ENCODE measurements at places on chromosomes 12 and 14.
A peak's percentile ranks its signal among the peaks of the same experiment; 100 is the strongest.

- no peak for DNase-seq
These were observed 708 bp downstream of the FNTB start for GRCh38 chr14:64987438-64987767.

DNA sequence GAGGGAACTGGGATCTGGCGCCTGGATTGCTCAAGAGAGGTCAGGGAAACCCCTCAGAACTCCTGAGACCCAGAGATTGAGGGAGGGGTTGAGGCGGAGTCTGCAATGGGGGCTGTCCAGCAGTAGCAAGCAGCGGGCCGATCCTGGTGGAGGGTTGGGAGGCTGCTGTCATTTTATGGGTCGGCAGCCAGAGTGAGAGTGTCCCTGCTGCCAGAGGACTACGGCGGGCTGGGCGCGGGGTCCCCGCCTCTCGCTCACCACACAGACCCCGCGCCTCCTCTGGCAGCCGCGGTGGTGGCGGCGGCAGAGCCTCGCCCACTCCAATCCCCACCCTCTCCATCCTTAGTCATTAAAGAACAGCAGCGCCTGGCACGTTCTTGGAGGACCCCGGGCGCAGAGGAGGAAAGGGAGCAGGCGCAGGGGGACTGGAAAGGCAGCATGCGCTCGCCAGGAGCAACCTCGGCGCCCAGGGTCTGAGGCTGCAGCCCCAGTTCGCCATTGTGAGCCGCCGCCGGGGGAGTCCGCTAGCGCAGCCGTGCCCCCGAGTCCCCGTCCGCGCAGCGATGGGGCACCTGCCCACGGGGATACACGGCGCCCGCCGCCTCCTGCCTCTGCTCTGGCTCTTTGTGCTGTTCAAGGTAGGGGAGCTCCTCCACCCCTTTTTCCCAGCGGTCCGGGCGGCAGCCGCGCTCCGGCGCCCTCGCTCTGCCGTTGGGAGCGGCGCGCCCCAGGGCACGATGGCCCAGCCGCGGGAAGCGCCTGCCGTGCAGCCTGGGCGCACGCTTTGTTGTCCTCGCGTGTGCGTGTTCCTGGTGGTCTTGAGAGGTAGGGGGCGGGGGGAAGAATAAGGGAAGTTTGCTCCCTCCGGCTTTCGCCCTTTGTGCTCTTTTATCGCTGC is at the start of gene PTPRO:
Gene PTPRO (plus strand): TSS at position 345 of the 898 bp plus-strand sequence.
- peak; percentile 69 for DNase-seq

- no peak for DNase-seq
These were observed 42.2 kb upstream of the GCH1 start for GRCh38 chr14:54944737-54945391.

GRCh38 chr14:35503646-35504045 is 30.3 kb upstream of the INSM2 start:
- DNase-seq, result no peak

GRCh38 chr12:65856521-65856920 is 32.2 kb downstream of the HMGA2 start:
- no peak for DNase-seq

- no peak for DNase-seq
These were observed 181.0 kb upstream of the GRIP1 start for GRCh38 chr12:66859751-66860440.

DNA sequence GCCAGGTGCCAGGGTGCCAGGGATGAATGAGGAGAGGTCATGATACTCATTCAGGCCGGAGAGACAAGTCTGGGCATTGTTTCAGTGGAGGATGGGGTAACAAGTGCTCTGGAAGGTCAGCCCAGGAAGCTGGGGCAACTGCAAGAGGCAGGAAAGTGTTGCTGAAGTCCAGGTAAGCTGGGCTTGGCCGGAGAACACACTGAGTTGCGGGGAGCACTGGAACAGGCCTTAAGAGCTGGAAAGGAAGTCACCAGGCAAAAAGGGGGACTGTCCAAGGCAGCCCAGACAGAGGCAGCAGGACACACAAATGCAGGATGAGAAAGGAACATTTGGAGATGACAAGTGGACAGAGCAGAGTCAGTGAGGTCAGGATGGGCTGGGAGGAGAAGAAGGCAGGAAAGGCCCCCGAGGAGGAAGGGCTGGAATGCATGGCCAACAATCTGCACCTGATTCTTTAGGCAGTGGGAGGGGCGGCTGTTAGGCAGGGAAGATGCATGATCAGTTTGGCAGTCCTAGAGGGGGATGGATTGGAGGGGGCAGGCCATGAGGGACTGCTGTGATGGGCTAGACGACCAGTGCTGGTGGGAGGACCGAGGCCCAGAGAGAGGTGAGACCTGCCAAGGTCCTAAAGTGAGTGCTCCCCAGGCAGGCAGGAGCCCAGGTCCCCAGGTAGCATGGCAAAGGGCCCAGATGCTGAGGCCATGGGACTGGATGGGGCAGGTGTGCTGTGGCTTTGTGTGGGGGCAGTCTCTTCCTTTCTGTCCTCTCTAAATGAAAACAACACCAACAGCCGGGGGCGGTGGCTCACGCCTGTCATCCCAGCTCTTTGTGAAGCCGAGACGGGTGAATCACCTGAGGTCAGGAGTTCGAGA is 17.2 kb upstream of the HHIPL1 start:
- DNase-seq, result no peak

GRCh38 chr12:131372706-131373195 is 338.1 kb upstream of the SFSWAP start:
- DNase-seq, result no peak

DNA sequence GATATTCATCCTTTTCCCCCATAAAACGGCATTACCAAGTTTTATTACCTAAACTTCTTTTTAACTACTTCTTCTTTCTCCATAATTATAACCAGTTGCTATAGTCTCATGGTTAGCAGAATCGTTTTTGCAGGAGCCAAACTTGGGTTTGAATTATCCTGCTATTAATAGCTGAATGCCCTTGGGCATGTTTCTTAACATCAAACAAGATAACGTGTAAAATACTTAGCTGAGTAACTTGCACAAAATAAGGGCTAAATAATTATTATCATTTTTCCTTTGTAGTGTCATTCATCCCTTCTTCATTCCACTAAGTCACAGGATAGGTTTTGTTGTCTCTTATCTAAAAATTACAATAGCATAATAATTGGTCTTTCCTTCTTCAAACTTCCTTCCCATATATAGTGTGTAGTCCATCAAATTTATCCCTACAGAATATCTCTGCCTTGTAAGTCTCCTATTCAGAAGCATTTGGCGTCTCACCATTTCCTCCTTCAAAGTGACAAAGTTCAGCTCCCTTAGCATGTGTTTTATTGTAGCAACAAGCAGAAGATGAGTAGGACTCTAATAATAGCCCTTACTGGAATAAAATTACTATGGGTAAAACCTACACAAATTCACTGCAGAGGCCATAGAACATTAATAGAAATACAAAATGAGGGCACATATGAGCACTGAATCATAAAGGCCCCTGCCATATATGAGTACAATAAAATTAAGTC is 63.8 kb downstream of the FAR2 start:
- no peak for DNase-seq
